ENCODE measurements at places on chromosomes 11 and 22. TPM values are rescaled to one million over a fixed set of nuclear protein-coding genes. Genes with fewer than 3 reads are reported as not detected.

GRCh38 chr11:132358573-132358953 is 988.1 kb downstream of the NTM start:
- no peaks in the 10 kb centered on the region for H3K36me3 ChIP-seq
- no peaks in the 10 kb centered on the region for H3K4me1 ChIP-seq
- H3K27me3 ChIP-seq: no peaks in the 10 kb centered on the region
- no peak for DNase-seq
- H3K4me3 ChIP-seq: no peak overlapping the region
- no peak overlapping the region for H3K27ac ChIP-seq

C11orf42 gene
- not detected for total RNA-seq

REXO2 gene
- total RNA-seq: 88.8 TPM

GRCh38 chr11:17933708-17934107 is 79.1 kb downstream of the SERGEF start:
- no peak overlapping the region for H3K27ac ChIP-seq
- H3K4me1 ChIP-seq: 0 out of 2 replicates have a peak, but pooled peaks cover 2% of the 10 kb centered on the region
- H3K4me3 ChIP-seq: no peak overlapping the region
- H3K27me3 ChIP-seq: no peaks in the 10 kb centered on the region
- H3K36me3 ChIP-seq: no peaks in the 10 kb centered on the region
- DNase-seq: no peak

- H3K27me3 ChIP-seq: no peaks in the 10 kb centered on the region
- no peak for DNase-seq
- H3K4me1 ChIP-seq: no peaks in the 10 kb centered on the region
- no peak overlapping the region for H3K27ac ChIP-seq
- H3K4me3 ChIP-seq: no peak overlapping the region
- H3K36me3 ChIP-seq: peaks cover 2% of the 10 kb centered on the region
Observed at GRCh38 chr11:97764605-97765004, 1256.1 kb upstream of the CNTN5 start.

GRCh38 chr11:86172894-86173293 is 71.7 kb upstream of the EED start:
- no peaks in the 10 kb centered on the region for H3K4me1 ChIP-seq
- DNase-seq: no peak
- no peak overlapping the region for H3K27ac ChIP-seq

GRCh38 chr11:69914286-69915150 is 95.3 kb upstream of the FGF3 start:
- no peak overlapping the region for H3K27ac ChIP-seq
- peak; percentile 26 for DNase-seq
- H3K4me3 ChIP-seq: no peak overlapping the region
- no peaks in the 10 kb centered on the region for H3K27me3 ChIP-seq
- no peaks in the 10 kb centered on the region for H3K4me1 ChIP-seq

DNA sequence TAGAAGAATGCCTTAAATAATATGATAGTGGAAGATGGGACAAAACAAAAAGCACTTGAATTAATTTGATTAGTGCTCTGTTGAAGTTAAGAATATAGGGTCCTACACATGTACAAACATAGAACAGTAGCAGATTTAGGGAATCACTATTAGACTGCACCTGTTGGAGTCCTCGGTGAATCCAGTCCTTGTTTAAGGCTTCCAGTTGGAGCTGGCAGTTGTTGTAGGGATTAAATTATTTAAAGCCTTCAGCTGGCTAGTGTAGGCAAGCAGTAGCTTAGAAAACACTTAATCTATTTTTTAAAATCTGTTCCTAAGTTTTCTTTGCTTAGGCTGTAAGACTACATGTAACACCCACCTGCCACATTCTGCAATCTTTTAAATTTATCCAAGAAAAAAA is 24.5 kb upstream of the CSTF3 start:
- peaks cover 5% of the 10 kb centered on the region for H3K4me1 ChIP-seq
- no peaks in the 10 kb centered on the region for H3K36me3 ChIP-seq
- H3K27ac ChIP-seq: no peak overlapping the region
- no peak overlapping the region for H3K4me3 ChIP-seq
- no peak for DNase-seq
- H3K27me3 ChIP-seq: no peaks in the 10 kb centered on the region

ATM gene
- total RNA-seq: 54.1 TPM

DNA sequence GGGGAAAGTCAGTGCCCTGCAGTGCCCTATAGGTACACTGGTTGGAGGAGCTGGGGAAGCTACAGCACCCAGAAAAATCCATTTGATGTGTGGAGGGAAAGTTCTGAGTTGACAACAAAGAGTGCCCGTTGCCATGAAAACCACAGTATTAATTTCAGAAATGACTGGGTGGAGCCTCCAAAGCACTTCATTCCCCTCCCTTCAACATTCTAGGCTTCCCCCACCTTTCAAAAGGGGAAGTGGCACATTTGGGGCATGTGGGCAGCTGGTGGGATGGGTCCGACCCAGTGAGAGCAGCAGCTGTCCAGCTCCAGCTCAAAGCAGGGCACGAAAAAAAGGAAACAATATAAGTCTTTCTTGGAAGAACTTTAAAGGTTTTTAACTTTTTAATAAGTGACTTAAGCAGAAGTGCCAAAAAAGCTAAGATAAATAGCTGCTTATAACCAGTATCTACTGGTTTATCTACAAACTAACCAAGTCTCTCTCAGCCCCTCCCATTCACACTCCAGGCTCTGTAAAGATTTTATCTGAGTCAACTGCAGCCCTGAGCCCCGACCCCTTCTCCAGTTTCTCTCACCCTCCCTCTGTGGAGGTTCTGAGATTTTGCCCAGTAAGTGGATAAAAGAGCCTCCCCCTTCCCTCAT is 9.0 kb upstream of the AHNAK start:
- H3K27me3 ChIP-seq: no peaks in the 10 kb centered on the region
- DNase-seq: no peak
- H3K4me1 ChIP-seq: peaks cover 22% of the 10 kb centered on the region
- H3K36me3 ChIP-seq: peaks cover 53% of the 10 kb centered on the region
- peak overlapping the region; percentile 51 for H3K4me3 ChIP-seq

DNA sequence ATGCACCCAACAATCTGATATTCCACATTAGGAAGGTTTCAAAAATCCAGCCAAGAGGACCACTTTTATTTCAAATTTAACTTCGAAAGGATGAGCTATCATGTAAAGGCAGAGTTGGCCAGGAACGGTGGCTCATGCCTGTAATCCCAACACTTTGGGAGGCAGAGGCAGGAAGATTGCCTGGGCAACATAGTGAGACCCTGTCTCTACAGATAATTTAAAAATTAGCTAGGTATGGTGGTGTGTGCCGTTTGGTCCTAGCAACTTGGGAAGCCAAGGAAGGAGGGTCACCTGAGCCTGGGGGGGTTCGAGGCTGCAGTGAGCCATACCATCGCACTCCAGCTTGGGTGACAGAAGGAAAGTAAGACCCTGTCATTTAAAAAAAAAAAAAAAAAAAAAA is 96.7 kb downstream of the CADM1 start:
- H3K27me3 ChIP-seq: no peaks in the 10 kb centered on the region
- H3K4me1 ChIP-seq: peaks cover 4% of the 10 kb centered on the region
- DNase-seq: no peak
- H3K4me3 ChIP-seq: no peak overlapping the region
- H3K27ac ChIP-seq: no peak overlapping the region

DNA sequence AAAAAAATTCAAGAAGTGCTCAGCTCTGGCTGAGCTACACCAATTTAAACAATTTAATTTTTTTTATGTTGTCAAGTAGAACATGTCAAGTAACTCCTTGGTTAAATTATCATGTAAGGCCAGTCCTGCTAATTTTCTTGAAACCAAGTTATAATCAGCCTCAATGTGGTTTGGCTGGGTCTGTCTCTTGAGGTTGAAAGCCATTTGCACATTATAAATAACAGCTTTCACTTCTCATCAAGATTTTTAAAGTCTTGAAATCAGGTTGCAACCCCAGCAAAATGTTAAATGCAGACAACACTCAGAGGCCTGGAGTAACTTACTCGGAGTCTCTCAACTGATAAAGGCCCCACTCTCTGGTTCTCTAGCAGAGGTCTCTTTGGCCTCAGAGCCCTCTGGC is 324.4 kb downstream of the BRD1 start:
- DNase-seq: no peak
- no peak overlapping the region for H3K27ac ChIP-seq
- no peak overlapping the region for H3K4me3 ChIP-seq
